Pancreas (tissue), 10 donors: ENCODE measurements at places on chromosomes 3 and 15. TPM values are rescaled to one million over a fixed set of nuclear protein-coding genes. Genes with fewer than 3 reads are reported as not detected.

DNA sequence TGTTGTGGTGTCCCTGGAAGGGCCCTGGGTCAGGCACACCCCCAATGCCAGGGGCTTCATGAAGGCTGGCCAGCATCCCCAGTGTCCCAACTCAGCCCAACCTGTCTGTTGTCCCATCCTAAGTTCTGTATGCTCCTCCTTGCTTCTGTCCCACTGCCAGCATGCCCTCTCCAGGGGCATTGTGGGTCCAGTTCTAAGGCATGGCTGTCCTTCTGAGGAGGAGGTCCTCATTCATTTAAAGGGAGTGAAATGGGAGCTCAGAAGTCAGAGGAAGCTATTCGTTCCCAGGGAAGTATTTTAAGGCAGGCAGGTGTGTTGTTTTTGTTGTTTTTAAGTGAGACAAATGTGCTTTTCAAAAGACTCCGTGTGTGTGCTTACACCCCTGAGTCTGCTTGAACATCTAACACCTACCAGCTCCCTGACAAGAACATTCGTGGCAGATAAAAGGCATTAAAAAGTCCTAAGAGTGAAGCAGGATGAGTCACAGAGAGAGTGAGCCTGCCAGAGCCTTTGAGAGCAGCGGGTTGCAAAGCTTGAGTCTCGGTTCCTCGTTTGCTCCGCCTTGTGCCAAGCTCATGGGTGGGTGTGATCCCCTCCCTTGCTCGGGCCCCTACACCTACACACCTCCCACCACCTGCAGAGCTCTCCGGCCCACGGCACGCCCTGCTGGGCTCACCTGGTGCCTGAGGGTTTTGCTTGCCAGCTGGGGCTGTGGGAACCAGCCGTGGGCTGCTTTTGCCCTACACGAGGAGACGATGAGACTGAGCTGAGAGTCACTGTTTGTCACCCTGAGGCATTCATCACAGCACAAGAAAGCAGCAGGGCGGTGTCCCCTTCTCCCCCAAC, 183.4 kb upstream of the TOPAZ1 start:
- no peak overlapping the region for H3K4me3 ChIP-seq
- no peak overlapping the region for H3K27ac ChIP-seq
- DNase-seq = no peak
- H3K4me1 ChIP-seq = no peaks in the 10 kb centered on the region
- no peaks in the 10 kb centered on the region for H3K36me3 ChIP-seq
- no peaks in the 10 kb centered on the region for H3K27me3 ChIP-seq

Gene MPI
- 22.6 TPM for total RNA-seq

- peak; percentile 74 for DNase-seq
- H3K27me3 ChIP-seq = no peaks in the 10 kb centered on the region
- no peak overlapping the region for H3K4me3 ChIP-seq
- H3K4me1 ChIP-seq = peaks cover 12% of the 10 kb centered on the region
Observed at GRCh38 chr3:189304465-189305351, 132.9 kb downstream of the TPRG1 start.

GRCh38 chr15:23828786-23829185, 141.7 kb upstream of the NDN start:
- no peaks in the 10 kb centered on the region for H3K27me3 ChIP-seq
- no peak overlapping the region for H3K27ac ChIP-seq
- H3K36me3 ChIP-seq = no peaks in the 10 kb centered on the region
- H3K4me1 ChIP-seq = no peaks in the 10 kb centered on the region
- DNase-seq = no peak
- H3K4me3 ChIP-seq = no peak overlapping the region

DNA sequence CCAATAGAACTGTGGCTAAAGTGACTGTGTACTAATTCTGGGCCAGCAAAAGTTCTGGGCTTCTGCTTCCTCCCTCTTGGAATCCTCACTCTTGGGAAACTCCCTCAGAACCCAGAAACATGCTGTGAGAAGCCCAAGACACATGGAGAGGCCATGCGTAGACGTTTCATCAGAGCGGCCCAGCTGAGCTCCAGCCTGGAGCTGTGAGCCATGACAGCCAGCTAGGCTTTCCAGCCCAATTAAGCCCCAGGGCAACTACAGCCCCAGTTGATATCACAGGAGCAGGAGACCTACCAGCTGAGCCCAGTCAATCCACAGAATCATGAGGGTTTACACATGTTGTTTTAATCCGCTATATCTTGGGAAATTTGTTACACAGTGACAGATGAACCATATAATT, 43.6 kb upstream of the CNOT10 start:
- H3K4me3 ChIP-seq = no peak overlapping the region
- H3K36me3 ChIP-seq = no peaks in the 10 kb centered on the region
- no peak overlapping the region for H3K27ac ChIP-seq
- DNase-seq = no peak

Gene GCSAM
- total RNA-seq = not detected

- no peaks in the 10 kb centered on the region for H3K27me3 ChIP-seq
- H3K27ac ChIP-seq = no peak overlapping the region
- DNase-seq = no peak
- no peaks in the 10 kb centered on the region for H3K4me1 ChIP-seq
Observed at GRCh38 chr3:46380471-46381221, 9.9 kb downstream of the CCR5 start.

DNA sequence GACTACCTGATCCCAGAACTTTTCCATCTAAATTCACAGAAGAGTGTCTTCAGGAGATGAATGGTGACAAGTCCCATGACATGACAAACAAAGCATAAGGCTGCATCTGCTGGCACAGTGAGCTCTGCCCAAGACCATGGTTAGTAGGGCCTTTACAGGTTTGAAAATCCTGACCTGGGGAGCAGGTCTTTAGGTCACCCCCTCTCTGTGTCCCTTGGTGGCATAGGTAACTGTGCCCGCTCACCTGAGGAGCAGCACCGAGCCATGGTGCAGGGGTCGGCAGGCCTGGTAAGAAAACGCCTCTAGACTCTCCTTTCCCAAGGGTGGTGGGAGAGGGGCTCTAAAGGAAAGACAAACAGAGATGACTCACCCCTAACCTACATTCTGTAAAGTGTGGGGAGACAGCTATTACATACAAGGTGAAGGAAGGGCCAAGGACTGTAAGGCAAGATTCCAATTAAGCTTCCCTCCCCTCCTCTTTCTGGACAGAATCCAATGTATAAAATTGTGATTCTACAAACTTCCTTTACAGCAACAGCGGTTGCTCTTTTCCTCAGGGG, 74.0 kb downstream of the SATB1 start:
- H3K27me3 ChIP-seq = no peaks in the 10 kb centered on the region
- no peak overlapping the region for H3K27ac ChIP-seq
- no peak for DNase-seq
- H3K4me3 ChIP-seq = no peak overlapping the region
- no peaks in the 10 kb centered on the region for H3K36me3 ChIP-seq

DNA sequence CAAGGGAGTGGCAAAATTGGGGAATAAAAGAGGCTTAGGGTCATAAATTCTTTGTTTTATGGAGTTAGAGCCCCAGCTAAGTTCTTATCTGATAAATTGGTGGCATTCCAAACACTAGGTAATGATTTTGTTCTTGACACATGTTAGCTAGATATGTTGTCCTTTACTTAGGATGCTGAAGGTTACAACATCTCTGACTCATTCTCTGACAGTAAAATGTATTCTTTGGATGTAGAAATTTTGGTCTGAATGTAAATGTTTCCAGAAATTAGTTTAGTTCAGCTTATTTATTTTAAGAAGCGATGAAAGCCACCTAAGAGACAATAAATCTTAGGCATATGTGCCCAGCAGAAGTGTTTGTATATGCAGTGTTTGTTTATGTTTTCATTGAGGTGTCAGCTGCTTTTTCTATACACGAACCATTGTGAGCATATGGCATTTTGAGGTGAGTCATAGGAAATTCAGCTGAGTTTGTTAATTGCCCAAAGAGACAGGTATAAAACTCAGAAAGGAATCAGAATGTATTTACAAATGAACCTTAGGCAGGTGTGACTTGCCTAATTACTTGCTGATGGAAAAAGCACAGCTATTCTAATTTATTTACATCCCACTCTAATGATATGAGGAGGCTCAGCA, 247.7 kb downstream of the AGBL1 start:
- H3K4me3 ChIP-seq = no peak overlapping the region
- H3K4me1 ChIP-seq = no peaks in the 10 kb centered on the region
- no peaks in the 10 kb centered on the region for H3K27me3 ChIP-seq
- DNase-seq = no peak
- no peak overlapping the region for H3K27ac ChIP-seq
- no peaks in the 10 kb centered on the region for H3K36me3 ChIP-seq

- no peaks in the 10 kb centered on the region for H3K4me1 ChIP-seq
- no peak overlapping the region for H3K4me3 ChIP-seq
- no peaks in the 10 kb centered on the region for H3K36me3 ChIP-seq
- H3K27ac ChIP-seq = no peak overlapping the region
- no peak for DNase-seq
Observed at GRCh38 chr3:188407158-188407880, 253.4 kb downstream of the LPP start.

Gene EOGT
- total RNA-seq = 11.1 TPM

DNA sequence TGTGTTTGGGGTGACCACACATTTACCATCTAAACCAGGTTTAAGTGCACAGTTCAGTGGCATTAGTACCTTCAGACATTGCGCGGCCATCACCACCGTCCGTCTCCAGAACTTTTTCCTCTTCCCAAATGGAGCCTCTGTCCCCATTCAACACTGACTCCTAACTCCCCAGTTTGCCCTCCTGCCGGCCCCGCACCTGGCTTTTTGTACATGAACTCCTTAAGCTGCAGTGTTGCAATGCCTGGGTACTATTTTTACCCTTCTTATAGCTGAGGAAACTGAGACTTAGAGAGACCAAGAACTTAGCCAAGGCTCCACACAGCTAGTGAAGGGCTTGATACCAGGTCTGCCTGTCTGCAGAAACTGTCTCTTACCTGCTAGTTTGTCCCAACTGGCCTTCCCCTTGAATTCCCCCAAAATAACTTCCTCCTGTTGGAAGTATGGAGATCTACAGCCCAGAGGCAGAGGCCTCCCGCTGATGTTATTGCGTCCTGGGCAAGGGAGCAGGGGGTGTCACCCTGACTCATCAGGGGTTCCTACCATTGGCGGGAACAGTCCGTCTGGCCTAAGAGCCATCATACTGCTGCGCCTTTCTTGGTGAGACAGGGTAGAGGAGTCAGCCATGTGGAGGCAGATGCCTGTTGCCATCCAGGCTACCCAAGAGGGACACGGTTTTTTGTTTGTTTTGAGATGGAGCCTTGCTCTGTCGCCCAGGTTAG, 65.6 kb downstream of the GRIP2 start:
- no peaks in the 10 kb centered on the region for H3K27me3 ChIP-seq
- no peaks in the 10 kb centered on the region for H3K4me1 ChIP-seq
- no peak overlapping the region for H3K27ac ChIP-seq
- DNase-seq = no peak

- no peaks in the 10 kb centered on the region for H3K36me3 ChIP-seq
- no peak overlapping the region for H3K4me3 ChIP-seq
- H3K27ac ChIP-seq = no peak overlapping the region
- DNase-seq = no peak
- no peaks in the 10 kb centered on the region for H3K27me3 ChIP-seq
- no peaks in the 10 kb centered on the region for H3K4me1 ChIP-seq
Observed at GRCh38 chr3:104521606-104522336, 844.9 kb upstream of the ALCAM start.
